Forelimb muscle (tissue), 1 donor: ENCODE measurements at places on chromosomes 5 and 9. TPM values are rescaled to one million over a fixed set of nuclear protein-coding genes. Genes with fewer than 3 reads are reported as not detected.

Gene TAF11L6
- polyA plus RNA-seq = not detected

DNA sequence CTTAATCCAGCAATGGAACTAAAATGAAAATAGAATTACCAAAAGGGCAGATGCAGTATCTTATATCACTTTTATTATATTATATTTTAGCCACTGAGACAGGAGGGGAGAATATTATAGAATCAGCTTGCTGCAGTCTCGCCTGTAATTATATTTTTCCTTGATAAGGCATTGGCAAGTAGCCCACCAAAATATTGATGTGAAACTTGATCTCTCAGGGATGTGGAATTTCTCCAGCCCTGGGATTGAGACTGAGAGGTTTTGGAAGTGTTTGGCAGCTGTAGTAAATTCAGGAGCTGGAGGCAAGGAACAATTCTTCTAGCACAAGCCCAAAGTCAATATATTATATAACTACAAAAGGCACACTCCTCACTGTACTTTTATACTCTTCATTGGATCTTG lies 142.1 kb upstream of the ADAMTSL1 start:
- DNase-seq = peak; percentile 13

- DNase-seq = no peak
Measured at GRCh38 chr5:150763023-150763769, 4.4 kb upstream of the DCTN4 start.

DNA sequence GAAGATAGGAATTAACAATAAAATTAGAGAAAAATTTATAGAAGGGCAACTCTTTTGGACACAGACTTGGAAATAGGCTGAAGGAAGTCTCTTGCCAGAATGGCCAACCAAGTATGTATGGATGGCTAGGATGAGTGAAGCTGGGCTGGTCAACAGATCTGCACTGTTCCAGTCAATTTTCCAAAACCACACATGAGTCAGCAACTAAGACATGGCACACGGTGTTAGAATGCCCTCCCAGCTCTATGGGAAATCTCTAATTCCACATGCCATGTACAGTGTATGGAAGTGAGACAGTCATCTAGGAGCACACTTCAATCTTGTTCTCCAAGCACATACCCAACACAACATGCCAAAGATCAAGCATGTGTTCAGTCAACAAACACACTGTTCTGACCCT lies 129.6 kb downstream of the GLIS3 start:
- no peak for DNase-seq

DNA sequence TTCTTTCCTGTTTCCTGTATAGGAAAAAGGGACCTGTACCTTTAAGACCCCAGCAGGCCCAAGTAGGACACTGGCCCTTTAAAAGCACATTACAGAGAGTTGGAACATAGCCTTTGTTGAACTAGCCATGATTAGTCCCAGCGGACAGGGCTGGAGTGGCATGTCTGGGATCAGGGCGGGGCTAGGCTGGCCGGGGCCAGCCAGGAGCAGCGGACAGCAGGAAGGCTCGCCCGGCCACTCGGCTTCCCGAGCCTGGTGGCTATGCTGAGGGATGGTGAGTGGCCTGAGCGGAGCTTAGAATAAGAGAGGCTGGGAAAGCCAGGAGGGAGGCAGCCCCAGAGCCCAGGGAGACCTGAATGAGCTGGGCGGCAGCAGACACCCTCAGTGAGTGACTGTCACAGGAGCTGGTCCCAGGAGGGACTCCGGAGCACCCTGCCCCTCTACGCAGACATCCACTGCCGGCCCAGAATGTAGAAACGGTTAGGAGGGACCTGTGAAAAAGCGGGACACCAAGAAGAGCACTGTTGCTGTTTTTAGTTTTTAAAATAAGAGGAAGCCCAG lies 92.1 kb downstream of the DAB2IP start:
- DNase-seq = peak; percentile 25

GRCh38 chr5:157266286-157267007 lies 524 bp downstream of the CYFIP2 start:
- no peak for DNase-seq

- no peak for DNase-seq
Measured at GRCh38 chr9:81058782-81059181, 630.6 kb downstream of the TLE1 start.

DNA sequence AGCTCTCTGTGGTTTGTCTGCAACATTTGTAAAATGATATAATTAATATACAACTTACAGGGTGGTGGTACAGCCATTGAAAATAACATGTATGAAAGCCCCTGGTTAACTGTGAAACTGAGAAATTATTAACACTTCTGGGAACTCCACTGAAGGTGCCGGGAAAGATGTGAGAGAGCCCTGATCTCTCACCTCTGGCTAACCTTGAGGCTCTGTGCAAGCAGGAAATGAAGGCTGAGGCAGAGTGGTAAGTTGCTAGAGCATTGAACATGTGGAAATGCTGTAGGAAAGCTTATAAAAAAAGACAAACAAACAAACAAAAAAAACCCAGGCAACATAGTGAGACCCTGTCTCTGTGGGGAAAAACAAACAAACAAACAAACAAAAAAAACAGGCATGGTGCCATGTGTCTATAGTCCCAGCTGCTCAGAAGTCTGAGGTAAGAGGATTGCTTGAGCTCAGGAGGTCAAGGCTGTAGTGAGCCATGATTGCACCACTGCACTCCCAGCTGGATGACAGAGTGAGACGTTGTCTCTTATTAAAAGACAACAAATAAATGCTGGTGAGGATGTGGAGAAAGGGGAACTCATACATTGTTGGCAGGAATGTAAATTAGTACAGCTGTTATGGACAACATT lies 7.5 kb downstream of the CATSPER3 start:
- DNase-seq = no peak

GRCh38 chr9:37623267-37623666 lies 27.5 kb upstream of the FRMPD1 start:
- DNase-seq = no peak

DNA sequence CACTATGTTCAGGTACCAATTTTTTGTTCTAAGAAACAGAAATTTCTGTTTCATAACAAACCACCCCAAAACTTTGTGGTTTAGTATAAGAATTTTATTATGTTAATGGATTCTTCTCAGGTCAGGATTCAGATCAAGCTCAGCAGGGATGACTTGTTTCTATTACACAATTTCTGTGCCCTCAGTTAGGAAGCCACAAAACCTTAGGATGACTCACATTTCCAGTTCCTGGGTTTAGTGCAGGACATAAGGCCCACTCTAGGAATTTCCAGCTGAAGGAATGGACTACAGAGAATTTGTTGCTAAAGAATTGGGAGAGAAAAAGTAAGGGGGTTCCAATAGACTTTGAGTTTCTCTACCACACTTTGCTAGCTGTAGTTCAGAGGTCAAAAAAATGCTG lies 629.3 kb downstream of the ANXA1 start:
- no peak for DNase-seq

GRCh38 chr9:89375191-89375760 lies 57.0 kb downstream of the SECISBP2 start:
- no peak for DNase-seq

GRCh38 chr9:121598167-121598964 lies 53.1 kb upstream of the DAB2IP start:
- no peak for DNase-seq

GRCh38 chr9:100197553-100197952 lies 98.5 kb downstream of the INVS start:
- DNase-seq = no peak

- DNase-seq = no peak
Measured at GRCh38 chr9:134642385-134643181, 980 bp downstream of the COL5A1 start.

GRCh38 chr5:97903742-97904141 lies 720.7 kb upstream of the RIOK2 start:
- DNase-seq = no peak

DNA sequence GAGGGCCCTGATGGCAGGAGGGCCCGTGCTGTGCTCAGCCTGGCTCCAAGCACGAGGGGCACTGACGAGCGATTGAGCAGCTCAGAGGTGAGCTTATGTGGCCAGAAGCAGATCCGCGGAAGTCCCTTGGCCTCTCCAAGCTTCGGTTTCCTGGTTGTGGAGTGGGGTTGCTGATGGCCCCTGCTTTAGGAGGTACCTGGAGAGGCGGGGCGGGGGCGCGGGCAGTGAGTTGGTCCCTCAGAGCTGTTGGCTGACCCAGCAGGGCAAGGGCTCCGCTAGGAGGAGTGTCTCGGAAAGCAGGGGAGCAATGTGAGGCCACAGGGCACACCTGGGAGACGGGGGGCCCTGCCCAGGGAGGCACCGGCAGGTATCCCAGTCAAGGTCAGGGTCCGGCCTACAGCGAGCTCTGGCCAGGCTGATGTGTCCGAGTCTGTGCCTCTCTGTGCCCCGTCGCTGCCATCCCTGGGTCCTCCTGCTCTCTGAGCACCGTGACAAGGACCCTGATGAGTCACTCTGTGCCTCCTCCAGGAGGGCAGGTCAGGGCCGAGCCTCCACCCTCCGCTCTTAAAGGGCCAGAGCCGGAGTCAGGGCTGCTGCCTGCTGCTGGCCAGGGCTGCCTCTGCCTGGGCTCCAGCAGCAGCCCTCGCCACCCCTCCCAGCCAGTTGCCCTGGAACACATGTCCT lies 14.8 kb downstream of the NCS1 start:
- DNase-seq = no peak
